Ascending aorta (tissue), 2 donors: ENCODE measurements at places on chromosomes 16 and 17.

- peak; percentile 66 for DNase-seq
Observed at GRCh38 chr17:43367737-43368242, 31.0 kb upstream of the ARL4D start.

GRCh38 chr17:2283302-2283701 is 20.3 kb downstream of the SMG6 start:
- no peak for DNase-seq

GRCh38 chr17:55641676-55642081 is 81.0 kb downstream of the TMEM100 start:
- no peak for DNase-seq

DNA sequence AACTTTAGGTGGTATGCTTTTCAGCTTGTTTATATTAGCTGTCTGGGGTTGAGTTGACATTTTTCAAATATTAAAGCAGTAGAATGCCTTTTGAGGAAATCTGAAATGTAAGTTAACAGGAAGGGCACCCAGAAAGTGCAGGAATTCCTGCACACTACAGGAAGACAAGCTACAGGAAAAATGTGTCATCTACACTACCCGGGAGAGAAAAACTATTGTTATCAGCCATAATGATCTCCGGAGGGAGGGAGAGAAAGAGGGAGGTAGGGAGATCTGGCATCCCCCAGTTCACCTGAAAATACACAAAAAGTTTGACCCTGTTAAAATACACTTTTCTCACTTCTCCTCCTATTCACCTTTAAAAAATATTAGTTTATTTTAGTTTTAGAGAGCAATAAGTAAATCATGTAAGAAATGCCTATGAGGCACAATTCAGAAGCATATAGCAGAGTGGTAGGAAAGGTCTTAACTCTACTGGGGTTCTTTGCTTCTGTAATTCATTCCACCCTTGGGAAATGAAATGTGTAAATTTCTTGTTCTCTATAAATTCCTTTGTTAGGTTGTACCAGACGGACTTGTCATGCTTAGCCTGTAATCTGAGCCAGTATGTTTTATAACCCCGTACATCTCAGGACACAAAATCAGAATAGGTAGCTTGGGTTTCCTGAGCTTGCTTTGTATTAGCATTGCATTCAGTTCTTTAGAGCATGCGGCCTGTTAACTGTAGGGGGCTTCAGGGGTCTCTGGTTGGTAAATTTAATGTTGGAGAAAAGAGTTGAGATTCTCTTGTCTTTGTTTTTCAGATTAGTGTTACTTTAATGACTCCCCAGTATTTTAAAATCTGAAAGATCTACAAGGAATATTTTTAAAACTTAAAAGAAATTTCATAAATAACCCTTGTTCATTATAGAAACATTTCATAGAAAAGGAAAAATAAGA is 3.3 kb downstream of the MAP2K6 start:
- DNase-seq, result no peak

DNA sequence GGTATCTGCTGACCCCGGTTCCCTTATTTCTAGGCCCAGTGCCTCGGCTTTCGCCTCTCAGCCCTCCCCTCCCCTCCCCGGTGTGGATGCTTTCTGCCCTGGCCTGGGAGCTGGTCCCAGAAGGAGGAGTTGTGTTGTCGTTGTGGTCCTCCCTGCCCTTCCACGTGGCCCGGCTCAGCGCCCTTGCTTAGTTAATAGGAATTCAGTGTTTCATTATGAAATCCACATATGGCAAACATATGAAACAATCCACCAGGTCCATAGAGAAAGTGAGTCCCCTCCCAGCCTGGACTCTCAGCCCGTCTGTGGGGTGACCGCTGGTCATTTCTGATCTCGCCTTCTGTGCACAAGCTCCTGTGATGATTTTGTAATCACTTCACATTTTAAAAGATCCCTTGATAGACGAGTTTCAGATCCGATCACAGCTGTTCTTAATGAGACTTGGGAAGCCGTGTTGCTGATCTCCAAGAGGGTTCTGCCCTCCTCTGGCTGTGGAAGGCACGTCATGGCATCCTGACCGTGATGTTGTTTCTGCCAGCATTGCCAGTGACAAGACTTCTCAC is 112.1 kb downstream of the BANP start:
- DNase-seq, result no peak

- DNase-seq, result no peak
Observed at GRCh38 chr16:175011-175949, 1.2 kb upstream of the HBA1 start.

- no peak for DNase-seq
Observed at GRCh38 chr17:17892731-17893130, 55.9 kb upstream of the SREBF1 start.

GRCh38 chr16:57960826-57961472 is 10.0 kb downstream of the CNGB1 start:
- no peak for DNase-seq

- no peak for DNase-seq
Observed at GRCh38 chr16:35636480-35637230, 2177.2 kb downstream of the TP53TG3F start.

- DNase-seq, result no peak
Observed at GRCh38 chr16:56428091-56428490, 2.7 kb upstream of the AMFR start.

DNA sequence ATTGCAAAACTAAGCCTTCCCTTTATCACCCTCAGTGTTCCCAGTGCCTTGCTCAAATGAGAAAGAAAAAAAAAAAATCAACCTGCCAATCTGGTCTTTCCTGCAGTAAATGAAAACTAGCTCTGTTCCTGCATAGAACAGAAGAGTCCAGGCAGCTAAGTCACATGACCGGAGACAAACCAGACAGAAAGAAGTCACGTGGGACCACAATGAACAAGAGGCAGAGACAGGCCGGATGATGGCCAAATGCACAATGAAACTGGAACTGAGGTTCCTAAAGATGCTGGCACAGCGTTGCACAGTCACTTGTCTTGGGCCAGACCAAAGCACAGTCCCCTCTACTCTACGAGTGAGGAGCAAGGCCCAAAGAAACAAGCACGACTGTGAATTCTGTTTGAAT is 172.5 kb downstream of the GRIN2A start:
- no peak for DNase-seq

GRCh38 chr16:72932677-72933335 is 115.1 kb downstream of the ZFHX3 start:
- no peak for DNase-seq

GRCh38 chr17:47847341-47848197 is 3.4 kb downstream of the SP6 start:
- no peak for DNase-seq

- DNase-seq, result no peak
Observed at GRCh38 chr16:80457871-80458270, 82.9 kb upstream of the DYNLRB2 start.

DNA sequence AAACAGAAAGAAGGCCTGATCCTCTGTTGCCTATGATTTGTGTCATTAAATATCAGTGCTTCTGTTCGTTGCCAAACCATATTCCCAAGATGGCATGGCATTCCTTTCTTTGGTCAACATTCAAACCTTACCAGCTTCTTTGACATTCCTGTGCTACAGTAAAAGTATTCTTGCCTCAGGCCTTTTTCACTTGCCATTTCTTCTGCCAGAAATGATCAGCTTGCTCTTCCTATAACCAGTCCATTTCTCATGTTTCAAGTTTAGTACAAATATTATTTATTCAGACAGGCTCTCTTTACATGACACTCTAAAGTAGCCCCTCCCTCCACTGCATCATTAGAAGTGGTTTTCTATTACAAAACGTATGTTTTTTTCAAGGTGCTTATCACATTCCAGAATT is 278.3 kb downstream of the KCNJ2 start:
- DNase-seq, result no peak

DNA sequence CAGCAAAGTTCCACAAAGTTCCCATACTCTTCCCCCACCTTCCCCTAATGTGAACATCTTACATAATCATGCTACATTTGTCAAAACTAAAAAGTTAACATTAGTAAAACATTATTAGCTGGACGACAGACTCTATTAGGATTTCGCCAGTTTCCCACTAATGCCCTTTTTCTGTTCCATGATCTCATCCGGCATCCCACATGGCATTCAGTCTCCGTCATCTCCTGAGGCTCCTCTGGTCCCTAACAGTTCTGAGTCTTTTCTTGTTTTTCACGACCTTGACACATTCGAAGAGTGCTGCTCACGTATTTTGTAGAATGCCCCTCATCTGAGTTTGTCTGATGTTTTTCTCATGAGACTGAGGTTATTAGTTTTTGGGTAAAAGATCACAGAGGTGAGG is 8.8 kb upstream of the MPRIP start:
- no peak for DNase-seq

DNA sequence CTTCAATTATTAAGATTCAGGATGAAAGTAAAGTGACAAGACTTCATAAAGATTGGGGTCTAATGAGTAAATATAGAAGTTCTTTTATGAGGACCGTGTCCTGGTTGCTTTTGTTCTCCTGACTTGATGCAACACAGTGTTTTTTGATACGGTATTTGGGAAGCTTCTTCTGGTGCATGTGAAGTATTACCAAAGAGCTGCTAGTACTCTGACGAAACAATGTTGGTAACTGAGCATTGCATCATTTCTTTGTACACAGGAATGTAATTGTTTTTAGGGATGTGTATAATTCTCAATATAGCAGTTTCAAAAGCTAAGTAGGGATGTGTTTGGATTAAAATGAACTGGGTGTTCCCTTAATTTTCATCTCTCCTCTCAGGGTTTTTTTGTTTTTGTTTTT is 15.9 kb downstream of the KPNB1 start:
- no peak for DNase-seq

DNA sequence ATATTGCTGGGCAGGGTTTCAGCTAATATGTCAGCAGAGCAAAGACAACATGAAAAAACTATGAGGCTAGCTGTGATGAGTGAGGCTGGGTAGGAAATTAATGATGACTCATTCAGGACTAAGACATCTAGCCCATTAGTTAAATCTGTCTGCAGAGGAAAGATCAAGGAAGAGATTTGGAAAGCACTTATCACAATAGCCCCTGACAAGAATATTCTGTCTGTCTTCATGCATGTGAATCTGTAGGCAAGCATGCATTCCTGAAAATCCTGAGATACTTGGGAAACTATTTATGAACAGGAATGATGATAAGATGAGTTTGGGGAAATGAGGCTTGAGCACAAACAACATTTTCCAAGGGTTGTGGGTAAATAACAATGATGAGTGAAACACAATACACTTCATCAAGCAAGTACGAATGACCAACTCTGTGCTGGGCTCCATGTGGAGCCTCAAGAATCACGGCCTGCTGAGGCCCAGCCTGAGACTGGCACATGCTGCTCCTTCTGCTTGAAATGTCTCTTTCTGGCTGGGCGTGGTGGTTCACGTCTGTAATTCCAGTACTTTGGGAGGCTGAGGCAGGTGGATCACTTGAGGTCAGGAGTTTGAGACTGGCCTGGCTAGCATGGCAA is 96.5 kb upstream of the ASIC2 start:
- DNase-seq, result no peak

DNA sequence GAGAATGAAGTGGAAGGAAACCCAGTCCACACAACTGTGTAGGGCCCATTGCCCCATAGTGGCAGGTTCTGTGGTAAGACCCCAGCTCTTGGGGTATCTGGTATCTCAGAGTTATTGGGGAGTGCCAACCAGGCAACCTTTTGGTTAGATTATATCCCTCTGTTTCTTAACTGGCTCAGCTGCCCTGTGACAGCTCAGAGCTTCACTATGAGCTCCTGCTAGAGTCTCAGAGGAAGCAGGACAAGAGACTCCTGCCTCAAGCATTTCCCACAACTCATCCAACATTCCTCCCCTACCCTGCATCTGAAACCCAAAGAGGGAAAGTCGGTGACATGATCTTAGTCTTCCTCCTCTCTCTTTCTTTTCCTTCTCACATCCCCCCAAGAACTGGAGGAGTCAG is 292.3 kb downstream of the SHISA9 start:
- DNase-seq, result no peak

- peak; percentile 29 for DNase-seq
Observed at GRCh38 chr17:19647697-19648474, 665 bp upstream of the ALDH3A2 start.

- no peak for DNase-seq
Observed at GRCh38 chr17:65388911-65389310, 172.5 kb downstream of the AXIN2 start.

DNA sequence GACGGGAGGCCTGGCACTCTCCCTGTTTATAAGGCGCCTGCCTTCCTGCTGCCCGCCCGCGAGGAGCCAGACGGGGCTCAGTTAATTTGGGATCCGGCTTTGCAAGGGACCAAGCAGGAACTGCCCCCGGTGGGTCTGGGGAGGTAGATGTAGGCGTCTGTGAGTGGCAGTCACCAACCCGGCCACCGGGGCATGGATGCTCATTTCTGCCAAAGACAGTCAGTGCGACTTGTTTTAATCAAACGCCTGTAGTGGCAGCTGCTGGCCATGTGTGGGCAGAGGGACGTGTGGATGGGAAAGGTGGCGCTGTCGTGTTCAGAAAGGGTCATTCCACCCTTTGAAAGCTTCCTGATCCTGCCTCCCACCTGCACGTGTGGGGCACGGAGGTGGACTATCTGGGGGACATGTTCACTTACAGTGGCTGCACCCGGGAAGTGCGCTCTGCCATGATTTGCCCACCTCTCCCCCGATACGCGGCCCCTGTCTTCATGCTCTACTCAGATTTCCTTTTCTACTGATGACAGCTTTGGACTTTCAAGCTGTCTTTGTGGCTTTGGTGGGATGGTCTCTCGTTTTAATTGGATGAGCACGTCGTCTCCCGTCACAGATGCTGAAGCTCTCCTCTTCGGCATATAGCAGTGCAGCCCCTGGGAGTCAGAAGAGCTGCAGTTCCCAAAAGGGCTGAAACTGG is 60.3 kb upstream of the CIBAR2 start:
- DNase-seq, result no peak
